CD4-positive, alpha-beta T cell treated with Interleukin-17A for 1 hour (primary cell): ENCODE measurements at places on chromosomes 7 and 10.

DNA sequence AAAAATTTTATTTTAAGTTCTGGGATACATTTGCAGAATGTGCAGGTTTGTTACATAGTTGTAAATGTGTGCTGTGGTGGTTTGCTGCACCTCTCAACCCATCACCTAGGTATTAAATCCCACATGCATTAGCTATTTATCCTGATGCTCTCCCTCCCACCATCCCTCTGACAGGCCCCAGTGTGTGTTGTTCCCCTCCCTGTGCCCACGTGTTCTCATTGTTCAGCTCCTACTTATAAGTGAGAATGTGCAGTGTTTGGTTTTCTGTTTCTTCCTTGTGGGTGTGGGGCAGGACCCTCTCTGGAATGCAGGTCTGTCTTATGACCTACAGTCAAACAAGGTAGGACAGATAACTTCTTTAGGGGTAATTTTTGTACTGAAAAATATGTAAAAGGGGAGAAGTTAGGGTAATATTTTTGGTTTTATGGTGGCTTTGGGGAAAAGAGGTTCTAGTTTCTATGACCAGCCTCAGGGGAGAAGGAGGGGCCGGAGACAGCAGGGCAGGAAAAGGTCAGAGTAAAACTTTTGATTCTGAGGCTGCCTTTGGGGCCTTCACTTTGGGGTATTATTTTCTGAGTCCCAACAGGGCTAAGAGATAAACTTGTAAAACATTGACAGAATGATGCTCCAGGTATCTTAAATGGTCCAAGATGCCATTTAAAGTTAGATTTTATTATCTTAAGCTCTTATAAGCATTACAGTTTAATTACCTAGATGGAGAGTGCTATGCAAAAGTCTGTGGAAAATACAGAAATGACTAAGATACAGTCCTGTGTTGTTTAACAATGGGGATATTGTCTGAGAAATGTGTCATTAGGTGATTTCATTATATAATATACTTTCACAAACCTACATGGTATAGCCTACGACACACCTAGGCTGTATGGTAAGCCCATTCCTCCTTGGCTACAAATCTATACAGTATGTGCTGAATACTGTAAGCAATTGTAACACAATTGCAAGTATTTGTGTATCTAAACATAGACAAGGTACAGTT, 354.8 kb downstream of the ABCA13 start:
- no peak for DNase-seq

GRCh38 chr10:71072131-71072822, 140.1 kb upstream of the UNC5B start:
- DNase-seq: no peak

DNA sequence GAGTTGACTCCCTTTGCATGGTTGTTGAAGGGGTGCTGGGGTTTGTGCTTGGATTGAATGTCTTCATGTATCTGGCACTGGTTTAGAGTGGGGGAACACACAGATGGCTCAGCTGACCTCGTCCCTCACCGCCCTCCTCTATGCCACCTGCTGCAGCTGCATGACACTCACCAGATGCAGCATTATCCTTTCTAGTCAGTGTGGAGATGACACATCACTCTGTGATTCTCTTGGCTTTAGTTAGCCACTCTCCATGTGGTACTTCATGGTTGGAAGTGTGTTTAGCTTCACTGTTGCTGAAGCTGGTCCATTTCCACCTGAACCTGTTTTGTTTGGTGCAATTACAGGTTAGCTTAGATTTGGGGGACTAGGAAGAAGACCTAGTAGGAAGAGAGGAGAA, 56.3 kb upstream of the BMPER start:
- no peak for DNase-seq

- no peak for DNase-seq
Measured at GRCh38 chr10:124240839-124241291, 147.5 kb upstream of the CHST15 start.
